Ureter (tissue), 1 donor: ENCODE measurements at places on chromosomes 16 and 17. TPM values are rescaled to one million over a fixed set of nuclear protein-coding genes. Genes with fewer than 3 reads are reported as not detected.

DNA sequence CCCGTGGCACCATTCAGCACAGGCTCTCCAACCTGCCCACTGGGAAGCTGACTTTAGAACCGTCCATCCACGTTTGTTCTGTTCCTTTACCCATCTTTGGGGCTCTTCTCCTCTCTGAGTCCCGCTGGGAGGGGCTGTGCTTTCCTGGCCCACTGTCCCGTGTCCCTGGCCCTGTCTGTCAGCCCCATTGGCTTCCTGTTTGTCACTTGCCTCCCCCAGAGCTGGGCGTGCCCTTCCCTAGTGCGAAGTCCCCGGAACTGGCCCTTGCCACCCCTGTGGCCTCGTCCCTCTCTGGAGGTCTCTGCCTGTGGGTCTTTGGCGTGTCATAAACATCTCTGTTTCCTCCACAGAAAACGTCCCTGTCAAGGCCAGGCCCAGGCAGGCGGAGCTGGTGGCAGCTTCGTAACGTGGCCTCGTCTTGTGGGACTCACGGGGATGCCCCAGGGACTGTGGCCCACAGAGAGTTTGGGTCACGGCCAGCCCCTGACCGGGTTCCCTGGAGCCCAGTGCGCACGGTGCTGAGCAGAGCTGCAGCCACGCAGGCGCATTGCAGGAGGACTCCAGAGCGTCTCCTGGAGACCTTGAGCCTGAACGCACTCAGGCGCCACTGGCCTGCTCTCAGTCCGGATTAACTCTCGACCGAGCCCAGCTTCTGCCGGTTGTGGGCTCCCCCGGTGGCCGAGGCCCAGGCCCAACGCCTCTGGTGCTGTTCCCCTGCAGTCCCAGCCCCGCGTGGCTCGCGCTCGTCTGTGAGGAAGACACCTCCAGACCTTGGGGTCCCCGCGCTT lies 7.3 kb downstream of the CHMP6 start:
- DNase-seq, result no peak

TMEM132E gene
- 0.26 TPM for total RNA-seq

DNA sequence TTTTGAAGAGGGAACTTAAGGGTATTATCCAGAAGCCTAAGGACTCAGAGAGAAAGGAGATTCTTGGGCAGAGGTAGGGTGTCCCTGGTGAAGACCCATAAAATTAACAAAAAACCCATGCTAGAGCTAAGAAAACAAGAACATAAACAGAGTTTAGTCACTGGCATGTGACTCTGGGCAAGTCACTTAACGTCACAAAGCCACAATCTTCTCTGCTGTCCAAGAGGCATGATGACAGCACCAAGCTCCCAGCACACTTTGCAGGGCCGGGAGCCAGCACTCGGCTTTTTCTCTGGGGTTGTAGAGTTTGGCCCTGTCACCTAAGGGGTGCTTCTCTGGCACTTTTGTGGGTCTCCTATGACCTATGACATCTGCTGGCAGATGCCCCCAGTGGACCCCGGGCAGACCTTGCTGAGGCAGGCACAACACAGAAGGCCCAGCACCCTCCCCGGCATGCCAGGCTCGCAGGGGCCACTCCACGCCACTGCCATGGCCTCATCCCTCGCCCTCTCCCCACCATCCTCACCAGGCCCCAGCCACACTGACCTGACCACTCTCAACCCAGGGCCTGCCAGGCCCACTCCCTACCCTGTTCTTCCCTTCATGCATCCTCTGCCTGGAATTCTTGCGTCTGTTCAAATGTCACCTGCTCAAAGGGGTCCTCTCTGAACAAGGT lies 69.8 kb downstream of the DYNLRB2 start:
- no peak for DNase-seq

DNA sequence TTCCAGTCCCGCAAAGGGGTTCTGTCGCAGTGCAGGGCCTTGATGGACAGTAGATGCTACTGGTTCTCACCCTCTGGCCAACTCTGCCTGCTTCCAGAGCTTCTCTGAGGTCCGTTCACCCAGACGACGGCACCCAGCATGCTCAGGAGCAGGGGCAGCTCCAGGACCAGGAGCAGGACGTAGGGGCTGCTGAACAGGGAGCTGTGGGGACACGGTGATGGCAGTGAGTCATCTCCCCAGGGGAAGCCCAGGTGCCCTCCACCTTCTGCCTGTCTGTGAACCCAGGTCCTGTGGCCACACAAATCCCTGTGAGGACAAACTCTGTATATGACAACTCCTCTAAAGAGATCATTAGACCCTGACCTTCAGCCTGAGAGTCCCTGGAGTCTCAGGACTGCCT lies 3.4 kb upstream of the CD300C start:
- no peak for DNase-seq

GRCh38 chr16:82855471-82855870 lies 228.7 kb downstream of the CDH13 start:
- DNase-seq, result no peak

- DNase-seq, result no peak
Measured at GRCh38 chr17:79047291-79047920, 23.4 kb downstream of the C1QTNF1 start.

- DNase-seq, result no peak
Measured at GRCh38 chr17:48056246-48056745, 8.1 kb downstream of the NFE2L1 start.

- DNase-seq, result no peak
Measured at GRCh38 chr17:2947588-2947950, 115.8 kb downstream of the OR1D5 start.

- DNase-seq, result no peak
Measured at GRCh38 chr16:4113358-4114256, 2.6 kb downstream of the ADCY9 start.

C1QTNF8 gene
- total RNA-seq, result not detected

DNA sequence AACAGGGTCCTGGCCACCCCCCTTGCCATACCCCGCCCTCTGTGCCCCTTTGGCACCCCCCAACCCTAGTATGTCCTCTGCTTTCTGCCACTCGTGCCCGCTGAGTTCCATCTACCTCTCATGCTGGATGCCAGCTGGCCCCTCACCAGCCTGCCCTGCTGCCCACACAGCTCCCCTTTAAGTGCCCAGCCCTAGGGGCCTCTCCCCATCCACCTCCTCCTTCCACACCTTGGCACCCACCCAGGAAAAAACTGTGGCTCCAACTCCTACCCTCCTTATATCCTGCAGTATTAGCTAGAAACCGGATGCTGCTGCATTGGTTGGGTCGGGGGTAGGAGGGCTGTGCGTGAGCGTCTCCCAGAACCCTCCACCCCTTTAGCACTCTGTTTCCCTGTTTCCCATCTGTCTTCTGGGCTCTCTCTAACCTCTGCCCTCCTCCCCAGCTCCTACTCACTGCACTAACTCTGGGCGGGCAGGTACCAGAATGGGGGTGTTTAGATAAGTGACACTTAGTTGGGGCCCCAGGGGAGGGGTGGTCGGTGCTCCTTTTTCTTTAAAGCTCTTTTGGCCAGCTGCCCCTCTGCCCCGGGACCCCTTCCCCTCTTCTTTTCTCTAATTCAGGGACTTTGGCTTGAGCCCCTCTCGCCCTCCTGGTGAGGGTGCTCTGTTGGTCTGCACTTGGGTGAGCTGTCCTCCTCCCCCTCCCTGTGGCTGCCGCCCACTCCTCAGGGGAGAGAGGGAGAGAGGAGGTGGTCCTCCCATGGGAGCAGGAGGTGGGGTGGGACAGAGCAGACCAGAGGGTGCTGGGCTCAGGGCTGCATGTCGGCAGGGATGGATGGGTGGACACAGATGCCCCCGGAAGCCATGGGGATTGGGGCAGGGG lies 9.9 kb downstream of the NR1D1 start:
- DNase-seq, result peak; percentile 53

DNA sequence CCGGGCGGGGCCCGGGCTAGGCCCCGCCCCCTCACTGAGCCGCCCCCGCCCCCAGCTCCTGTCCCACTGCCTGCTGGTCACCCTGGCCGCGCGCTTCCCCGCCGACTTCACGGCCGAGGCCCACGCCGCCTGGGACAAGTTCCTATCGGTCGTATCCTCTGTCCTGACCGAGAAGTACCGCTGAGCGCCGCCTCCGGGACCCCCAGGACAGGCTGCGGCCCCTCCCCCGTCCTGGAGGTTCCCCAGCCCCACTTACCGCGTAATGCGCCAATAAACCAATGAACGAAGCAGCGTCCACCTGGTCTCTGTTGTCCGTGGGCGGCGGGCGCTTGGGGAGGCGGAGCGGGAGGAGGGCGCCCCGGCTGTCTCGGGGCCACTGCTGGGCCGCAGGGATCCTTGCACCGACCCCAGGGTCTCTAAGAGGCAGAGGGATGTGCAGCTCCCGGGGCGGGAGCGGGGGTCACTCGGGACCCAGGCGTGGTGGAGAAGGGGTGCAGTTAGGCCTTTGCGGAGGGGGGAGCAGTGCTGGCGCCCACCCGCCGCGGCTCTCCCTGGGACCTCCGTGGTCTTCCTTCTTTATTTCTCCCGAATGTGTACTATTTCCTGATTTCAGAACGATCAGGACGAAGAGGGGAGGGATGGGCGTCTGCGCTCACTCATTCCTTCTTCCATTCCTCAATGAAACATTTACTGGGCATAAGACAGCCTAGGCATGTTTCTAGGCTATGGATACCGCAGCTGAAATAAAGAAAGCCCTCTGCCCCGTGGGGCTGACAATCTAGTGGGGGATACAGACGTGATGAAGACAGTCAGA lies 2.0 kb downstream of the HBZ start:
- DNase-seq, result peak; percentile 28

DNA sequence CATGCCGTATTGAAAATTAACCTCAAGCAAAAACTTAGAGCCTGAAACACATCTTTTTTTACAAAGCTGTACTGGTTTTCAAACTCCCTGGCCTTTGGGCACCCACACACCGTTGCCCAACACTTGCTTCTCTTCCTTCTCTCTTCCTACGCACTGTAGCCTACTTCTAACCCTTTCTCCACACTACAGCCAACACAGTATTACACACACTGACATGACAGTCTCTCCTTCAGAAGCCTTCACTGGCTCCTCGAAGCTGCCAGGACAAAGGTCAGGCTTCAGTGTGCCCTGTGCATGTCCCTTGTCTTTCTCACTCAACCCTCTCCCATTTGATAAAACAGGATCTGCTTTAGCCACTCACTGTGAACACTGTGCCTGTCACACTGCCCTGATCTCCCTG lies 8.0 kb downstream of the FANCA start:
- no peak for DNase-seq

DNA sequence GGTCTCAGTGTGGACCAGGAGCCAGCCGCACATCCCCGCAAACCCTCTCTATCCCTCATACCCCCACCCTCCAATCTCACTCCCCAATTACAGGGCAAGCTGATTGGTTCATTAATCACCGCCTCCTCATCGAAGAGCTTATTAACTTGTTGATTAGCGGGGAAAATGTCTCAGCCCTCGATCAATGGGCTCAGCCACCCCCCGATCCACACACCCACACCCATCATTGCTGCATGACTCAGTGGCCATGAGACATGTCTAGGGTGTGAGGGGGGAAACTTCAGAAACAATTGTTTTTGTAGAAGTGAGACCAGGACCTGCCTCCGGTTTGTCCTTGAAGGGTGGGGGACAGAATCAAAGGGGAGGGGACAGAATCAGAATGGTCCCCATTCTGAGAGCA lies 2.5 kb upstream of the PYY start:
- no peak for DNase-seq

- no peak for DNase-seq
Measured at GRCh38 chr17:76946111-76946771, 78.0 kb downstream of the MGAT5B start.

GRCh38 chr17:40230670-40231069 lies 11.6 kb downstream of the WIPF2 start:
- no peak for DNase-seq

- DNase-seq, result no peak
Measured at GRCh38 chr17:55215711-55216110, 49.0 kb upstream of the HLF start.

EVI2A gene
- 2.7 TPM for total RNA-seq
